ENCODE measurements at places on chromosomes 12 and 14. TPM values are rescaled to one million over a fixed set of nuclear protein-coding genes. Genes with fewer than 3 reads are reported as not detected.

The FSCB gene
- not detected for total RNA-seq

The DACT1 gene
- 1.3 TPM for total RNA-seq

The PRB2 gene
- total RNA-seq = not detected

GRCh38 chr14:67951529-67952135 lies 132.1 kb downstream of the RAD51B start:
- no peak for DNase-seq

DNA sequence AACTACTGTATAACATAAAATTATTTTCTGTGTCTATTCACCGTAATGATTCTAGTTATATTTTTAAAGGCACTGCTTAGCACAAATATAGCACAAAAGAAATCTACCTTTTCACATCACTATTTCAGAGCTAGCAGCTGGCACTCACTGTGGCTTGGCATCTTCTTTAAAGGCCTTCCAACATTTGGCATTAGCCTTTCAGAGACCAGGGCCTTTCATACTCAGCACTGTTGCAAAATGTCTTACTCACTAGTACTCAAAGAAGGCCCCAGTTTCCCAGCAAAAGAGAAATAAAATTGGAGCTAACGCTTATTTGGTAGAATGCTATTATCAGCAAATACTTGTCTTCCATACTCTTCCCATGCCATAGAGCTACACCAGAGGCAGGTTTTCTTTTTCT lies 238.4 kb downstream of the MED13L start:
- no peak for DNase-seq

DNA sequence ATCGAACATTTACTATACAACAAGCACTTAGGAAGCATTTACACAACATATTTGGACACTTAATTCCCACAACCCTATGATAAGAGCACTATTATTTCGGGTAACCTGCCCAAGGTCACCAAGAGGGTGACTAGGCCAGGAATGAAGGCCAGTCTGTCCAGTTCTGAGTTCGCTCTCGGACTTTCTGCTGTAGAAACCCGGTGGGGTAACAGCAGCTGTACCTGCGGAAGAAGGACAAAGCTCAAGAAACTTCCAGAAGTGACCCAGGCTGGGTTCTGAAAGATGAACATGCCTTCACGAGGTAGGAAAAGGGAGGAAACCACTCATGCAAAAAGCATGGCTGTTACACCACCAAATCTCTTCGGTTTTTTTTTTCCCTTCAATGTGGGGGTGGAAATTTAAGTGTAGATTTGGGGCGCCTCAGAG lies 10.8 kb downstream of the PLA2G1B start:
- no peak for DNase-seq

DNA sequence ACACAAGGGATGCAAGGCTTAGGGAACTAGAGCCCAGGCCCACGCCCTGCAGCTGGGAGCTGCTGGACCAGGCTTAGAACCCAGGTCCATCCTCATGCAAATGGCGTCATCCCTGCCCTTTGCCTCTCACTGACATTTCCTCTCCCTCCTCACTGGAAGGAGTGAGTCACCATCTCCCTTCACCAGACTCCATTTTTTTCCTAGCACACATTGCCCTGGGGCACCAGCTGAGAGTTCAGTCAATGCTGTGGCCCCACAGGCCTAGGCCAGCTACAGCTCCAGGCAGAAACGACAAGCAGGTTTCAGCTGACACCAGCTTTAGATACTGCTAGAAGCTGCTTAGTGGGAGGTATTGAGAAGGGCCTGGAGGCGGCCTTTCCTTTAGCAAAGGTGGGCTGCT lies 98.9 kb downstream of the RIMBP2 start:
- no peak for DNase-seq

DNA sequence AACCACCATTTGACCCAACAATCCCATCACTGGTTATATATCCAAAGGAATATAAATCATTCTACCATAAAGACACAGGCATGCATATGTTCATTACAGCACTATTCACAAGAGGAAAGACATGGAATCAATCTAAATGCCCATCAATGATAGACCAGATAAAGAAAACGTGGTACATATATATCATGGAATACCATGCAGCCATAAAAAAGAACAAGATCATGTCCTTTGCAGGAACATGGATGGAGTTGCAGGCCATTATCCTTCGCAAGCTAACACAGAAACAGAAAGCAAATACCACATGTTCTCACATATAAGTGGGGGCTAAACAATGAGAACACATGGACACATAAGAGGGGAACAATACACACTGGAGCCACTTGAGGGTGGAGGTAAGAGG lies 15.7 kb downstream of the CAPRIN2 start:
- no peak for DNase-seq

Data from left colon (tissue), 2 donors.